MM.1S (cell line): ENCODE measurements at places on chromosomes 1 and 21.

DNA sequence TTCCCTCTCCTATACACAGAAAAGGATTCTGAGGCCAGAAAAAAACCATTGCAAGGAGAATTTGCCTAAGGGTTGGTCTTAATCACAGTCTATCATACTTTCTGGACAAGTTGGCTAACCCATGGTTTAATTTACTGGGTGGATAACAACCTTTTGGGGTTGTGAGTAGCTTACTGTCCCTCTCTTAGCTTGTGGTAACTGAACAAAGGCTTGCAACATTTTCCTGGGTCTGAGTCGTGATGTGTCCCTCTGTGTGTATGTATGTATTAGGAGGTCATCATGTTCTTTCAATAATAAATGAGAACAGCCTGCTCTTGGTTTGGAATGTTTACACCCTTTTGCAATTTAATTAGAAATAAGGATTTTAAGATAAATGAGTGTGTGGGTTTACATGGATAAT is 36.7 kb downstream of the PAPPA2 start:
- no peak for DNase-seq

GRCh38 chr1:206591226-206591625 is 21.0 kb downstream of the EIF2D start:
- no peak for DNase-seq

DNA sequence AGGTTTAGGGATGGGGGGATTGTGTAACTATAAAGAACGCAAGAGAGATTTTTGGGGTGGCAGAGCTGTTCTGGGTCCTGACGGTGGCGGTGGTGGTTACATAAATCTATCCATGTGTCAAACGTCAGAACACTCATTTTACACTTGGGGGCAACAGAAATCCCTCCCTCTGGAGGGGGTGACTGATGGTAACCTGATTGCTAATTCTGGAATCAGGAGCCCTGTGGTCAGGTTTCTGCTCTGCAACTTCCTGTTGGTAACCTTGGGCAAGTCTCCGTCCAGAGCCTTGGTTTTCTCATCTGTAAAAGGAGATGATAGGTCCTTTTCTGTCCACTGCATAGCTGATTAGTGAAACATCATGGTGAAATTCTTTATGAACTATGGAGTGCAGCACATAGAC is 40.9 kb downstream of the ALPL start:
- DNase-seq: no peak

GRCh38 chr1:195530961-195531360 is 1077.3 kb downstream of the KCNT2 start:
- DNase-seq: no peak

DNA sequence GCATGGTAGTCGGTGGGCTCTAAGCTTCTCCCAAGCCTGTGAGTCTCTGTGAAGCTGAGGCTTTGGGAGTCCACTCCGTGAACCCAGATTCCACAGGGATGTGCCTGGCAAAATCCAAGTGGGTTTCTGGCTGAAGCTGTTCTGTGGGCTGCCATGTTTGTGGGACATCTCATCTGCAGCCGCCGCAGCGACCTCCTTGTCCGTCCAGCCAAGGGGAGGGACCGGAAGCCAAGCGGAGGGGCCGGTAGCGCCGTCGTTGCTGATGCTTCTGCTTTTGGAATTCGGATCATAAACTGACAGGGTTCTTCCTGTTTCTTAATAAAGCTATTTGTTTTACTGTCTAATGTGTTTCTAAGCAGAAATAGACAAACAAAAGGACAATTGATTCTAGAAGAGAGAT is 13.3 kb downstream of the KIF26B start:
- DNase-seq: no peak

DNA sequence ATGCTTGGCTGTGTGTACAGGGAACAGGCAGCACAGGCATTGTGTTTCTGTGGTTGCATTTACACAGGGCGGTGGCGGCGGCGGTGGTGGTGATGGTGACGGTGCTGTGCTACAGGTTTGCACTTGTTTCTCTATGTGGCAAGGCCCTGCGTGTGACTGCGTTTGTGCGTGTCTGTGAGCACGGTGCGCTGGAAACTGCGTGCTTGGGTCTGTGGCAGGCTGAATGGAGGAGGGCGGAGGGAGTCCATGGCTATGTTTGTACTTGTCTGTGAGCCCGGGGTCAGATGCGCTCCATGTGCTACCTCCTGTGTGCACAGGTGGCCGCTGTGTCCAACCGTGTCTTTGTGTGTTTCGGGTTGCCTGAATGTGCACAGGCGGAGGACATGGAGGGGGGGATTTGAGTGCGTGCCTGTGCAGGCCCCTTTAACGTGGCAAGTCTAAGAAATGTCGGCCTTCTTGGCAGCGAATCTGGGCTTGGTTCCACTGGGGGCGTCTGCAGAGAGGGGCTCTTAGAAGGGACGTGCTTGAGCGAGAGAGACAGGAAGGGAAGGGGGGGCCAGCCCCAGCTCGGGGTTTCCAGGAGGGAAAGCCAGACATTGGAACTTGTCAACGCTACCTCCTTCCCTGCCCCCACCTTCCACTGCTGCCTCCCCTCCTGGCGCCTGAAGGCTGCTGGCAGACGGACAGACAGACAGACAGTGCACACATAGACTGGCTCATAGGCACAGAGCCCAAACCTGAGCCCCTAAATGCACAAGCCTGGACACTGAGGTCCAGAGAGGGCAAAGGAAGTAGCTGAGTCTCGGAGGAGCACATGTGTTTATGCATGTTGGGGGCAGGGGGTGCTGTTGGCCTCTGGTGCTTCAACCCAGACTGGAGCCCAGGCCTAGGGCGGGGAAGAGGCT is 32.7 kb upstream of the WASF2 start:
- DNase-seq: no peak
